ENCODE measurements at places on chromosomes 16 and 17.

DNA sequence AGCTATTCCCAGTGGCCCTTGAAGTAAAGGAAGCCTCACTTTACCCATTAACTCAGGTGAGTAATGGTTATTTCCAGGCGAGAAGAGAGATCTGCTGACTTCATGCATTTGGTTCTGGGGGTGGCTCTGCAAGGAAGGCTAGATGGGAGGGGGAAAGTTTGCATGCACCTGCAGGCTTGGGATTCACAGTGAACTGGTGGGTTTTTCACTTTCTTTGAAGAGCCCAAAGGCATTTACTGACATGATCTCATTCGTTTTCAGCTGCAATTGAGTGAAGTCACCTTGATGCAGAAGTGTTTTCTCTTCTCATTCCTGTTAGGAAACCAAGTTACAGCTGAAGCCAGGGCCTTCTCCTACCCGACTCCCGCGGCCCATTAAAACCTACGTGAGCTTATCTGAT is 131.0 kb upstream of the N4BP1 start:
- DNase-seq, result no peak

DNA sequence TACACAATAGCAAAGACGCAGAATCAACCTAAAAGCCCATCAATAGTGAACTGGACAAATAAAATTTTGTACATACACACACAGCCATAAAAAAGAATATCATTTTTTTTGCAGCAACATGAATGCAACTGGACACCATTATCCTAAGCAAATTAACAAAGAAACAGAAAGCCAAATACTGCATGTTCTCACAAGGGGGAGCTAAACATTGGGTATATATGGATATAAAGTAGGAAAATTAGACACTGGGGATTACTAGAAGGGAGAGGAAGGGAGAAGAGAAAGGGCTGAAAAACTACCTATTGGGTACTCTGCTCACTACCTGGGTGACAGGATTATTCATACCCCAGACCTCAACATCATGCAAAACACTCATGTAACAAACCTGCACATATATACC is 28.2 kb downstream of the ADAMTS18 start:
- peak; percentile 15 for DNase-seq

- DNase-seq, result no peak
Observed at GRCh38 chr16:74580833-74581232, 26.1 kb downstream of the GLG1 start.

- DNase-seq, result no peak
Observed at GRCh38 chr17:64148699-64149098, 18.8 kb upstream of the ERN1 start.

- no peak for DNase-seq
Observed at GRCh38 chr16:86494565-86495356, 15.6 kb upstream of the FOXF1 start.

DNA sequence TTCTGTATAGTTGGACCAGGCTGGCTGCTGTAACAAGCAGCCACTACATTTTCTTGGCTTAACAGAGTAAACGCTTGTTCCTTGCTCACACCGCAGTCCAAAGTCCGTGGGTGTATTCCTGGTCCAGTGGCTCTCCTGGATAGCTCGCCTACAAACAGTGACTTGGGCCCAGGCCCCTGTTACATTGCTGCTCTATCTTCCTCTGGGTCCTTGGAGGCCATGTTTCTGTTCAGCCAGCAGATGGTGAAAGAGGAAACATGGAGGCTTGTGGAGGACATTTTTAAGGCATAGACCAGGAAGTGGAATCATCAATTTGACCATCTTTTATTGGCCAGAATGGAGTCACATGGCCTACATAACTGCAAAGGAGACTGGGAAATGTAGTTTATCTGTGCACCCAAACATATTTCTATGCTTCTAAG is 55.1 kb downstream of the ATP2C2 start:
- no peak for DNase-seq

DNA sequence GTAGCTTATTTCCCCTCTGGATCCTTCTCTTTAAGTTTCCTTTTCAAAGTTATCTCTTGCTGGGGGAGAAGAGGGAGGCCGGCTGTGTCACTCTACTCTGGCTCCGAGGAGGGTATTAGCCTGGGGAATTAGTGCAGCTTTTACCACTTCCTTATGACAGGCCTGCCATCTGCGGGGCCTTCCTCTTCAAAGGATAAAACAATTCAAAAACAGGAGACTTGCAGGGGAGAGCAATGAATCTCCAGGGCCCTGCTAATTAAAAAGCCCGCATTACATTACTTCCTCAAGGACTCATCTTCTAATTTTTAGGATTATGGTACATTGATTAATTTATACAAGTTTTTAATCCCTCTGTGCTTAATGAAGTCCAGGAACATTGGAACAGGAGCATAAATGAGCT is 190.9 kb upstream of the CDH5 start:
- no peak for DNase-seq

- peak; percentile 12 for DNase-seq
Observed at GRCh38 chr17:64500862-64501765, 4.3 kb upstream of the POLG2 start.

- DNase-seq, result peak; percentile 83
Observed at GRCh38 chr16:1146409-1146808, 6.5 kb upstream of the CACNA1H start.

- DNase-seq, result no peak
Observed at GRCh38 chr16:72428681-72429376, 256.9 kb upstream of the PMFBP1 start.
